GM12892 (cell line): ENCODE measurements at places on chromosomes 6 and 20.

GRCh38 chr6:4522453-4522852 is 253.8 kb upstream of the CDYL start:
- no peak for DNase-seq

DNA sequence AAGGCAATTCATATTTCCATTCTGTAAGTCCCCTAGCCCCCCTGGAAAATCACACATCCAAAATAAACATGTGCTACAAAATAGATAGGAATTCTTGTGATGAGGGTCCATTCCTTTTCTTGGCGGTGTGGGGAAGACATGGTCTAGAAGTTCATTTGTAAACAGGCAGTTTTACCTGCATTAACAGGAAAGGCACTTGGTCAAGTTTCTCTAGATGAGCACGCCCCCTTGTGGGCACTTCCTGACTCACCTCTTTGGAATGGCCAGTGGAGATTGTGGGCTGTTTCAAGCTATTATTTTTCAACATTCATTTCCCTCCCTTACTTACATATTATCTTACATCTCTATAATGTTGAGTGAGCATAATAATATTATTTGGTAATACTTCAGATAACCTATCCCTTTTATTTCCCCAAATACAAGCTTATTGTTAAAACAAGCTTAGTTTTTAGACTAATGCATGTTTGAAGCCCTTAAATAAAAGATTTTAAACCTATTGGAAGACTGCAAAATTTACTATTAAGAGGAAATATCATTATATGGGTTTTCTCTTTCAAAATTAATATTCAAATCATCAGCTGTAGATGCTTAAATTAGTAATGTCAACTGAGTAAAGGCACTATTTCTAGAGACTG is 92.1 kb downstream of the TASP1 start:
- DNase-seq, result peak; percentile 2

GRCh38 chr6:93394471-93394870 is 24.9 kb downstream of the EPHA7 start:
- DNase-seq, result no peak

DNA sequence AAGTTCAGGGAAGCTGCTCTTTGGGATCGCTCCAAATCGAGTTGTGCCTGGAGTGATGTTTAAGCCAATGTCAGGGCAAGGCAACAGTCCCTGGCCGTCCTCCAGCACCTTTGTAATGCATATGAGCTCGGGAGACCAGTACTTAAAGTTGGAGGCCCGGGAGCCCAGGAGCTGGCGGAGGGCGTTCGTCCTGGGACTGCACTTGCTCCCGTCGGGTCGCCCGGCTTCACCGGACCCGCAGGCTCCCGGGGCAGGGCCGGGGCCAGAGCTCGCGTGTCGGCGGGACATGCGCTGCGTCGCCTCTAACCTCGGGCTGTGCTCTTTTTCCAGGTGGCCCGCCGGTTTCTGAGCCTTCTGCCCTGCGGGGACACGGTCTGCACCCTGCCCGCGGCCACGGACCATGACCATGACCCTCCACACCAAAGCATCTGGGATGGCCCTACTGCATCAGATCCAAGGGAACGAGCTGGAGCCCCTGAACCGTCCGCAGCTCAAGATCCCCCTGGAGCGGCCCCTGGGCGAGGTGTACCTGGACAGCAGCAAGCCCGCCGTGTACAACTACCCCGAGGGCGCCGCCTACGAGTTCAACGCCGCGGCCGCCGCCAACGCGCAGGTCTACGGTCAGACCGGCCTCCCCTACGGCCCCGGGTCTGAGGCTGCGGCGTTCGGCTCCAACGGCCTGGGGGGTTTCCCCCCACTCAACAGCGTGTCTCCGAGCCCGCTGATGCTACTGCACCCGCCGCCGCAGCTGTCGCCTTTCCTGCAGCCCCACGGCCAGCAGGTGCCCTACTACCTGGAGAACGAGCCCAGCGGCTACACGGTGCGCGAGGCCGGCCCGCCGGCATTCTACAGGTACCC is at the start of gene ESR1:
Gene ESR1 (plus strand): TSS at position 170 of the 858 bp plus-strand sequence. CDS start 231 bp downstream, at position 401.
- no peak for DNase-seq

GRCh38 chr6:118697554-118697953 is 46.2 kb upstream of the CEP85L start:
- DNase-seq, result no peak

- DNase-seq, result no peak
Observed at GRCh38 chr6:34455831-34456230, 10.0 kb upstream of the PACSIN1 start.

- no peak for DNase-seq
Observed at GRCh38 chr20:62825333-62825985, 8.6 kb downstream of the COL9A3 start.

- DNase-seq, result no peak
Observed at GRCh38 chr6:151254451-151255081, 14.8 kb downstream of the AKAP12 start.

DNA sequence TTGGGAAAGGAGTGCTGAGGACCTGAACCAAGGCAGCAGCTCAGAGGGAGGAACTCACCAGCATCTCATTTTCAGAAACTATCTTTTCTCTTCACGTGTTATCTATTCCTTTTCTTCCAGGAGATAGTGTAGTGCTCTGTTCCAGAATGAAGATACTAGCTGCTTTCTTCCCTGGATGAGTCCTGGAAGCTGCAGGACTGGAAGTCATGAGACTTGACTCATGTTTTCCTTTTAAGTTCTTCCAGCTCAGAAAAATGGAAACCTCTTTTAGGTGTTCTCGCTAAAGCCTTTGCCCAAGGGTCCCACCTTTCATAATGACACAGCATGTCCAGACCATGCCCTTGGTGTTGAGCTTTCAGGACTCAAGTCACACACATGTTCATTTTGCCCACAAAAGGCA is 106.7 kb downstream of the UNC5CL start:
- DNase-seq, result no peak

GRCh38 chr20:48824830-48825565 is 2.8 kb downstream of the PREX1 start:
- DNase-seq, result no peak

GRCh38 chr20:10832141-10832540 is 158.3 kb upstream of the JAG1 start:
- no peak for DNase-seq

DNA sequence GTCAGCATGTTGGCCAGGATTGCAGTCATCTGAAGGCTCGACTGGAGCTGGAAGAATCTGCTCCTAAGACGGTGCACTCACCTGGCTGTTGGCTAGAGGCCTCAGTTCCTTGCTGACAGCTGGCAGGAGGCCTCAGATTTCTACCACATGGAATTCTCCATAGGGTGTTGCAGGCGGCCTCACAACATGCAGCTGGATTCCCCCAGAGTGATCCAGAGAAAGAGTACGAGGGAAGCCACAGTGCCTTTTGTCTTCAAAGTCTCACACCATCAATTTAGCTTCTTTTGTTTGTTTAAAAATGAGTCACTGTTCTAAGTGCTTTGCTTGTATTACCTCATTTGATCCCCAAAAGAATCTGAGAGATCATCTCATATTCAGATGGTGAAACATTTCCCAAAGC is 65.5 kb upstream of the FYN start:
- DNase-seq, result no peak

- DNase-seq, result no peak
Observed at GRCh38 chr20:14116037-14116436, 120.7 kb downstream of the MACROD2 start.

DNA sequence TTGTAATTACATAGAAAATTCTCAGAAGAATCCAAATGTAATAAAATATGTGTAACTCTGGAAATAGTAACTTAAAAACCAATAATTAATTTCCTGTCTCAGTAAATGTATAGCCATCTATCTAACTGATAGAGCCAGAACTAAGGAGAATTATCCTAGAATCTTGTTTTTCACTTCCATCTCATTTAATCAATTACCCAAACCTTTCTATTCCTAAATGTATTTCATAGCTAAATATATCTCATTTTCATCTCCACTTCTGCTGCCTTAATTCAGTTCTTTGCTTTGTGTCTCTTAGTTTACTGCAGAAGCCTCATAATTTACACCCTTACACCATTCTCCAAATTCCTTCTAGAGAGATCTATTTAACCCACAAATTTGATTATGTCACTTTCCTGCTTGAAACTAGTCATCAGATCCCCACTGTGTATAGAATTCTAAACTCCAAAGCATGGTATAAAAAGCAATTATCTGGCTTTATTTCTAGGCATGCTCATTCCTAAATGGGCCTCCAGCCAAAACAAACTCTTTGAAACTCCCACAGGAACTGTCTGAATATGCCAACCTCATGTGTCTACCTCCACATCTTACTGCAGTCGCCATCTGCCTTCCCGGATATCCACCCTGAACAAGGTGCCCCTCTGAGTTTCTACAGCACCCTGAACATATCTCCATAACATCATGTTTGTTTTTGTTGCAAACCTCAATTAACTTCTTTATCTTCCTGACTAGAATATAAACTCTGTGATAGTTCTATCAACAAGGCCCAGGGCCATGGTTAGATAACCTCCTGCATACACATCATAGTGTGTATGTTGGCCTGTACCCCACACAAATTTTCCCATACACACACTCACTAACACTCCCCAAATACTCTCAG is 70.5 kb upstream of the ADTRP start:
- no peak for DNase-seq

GRCh38 chr6:31462964-31463870 is 34.7 kb upstream of the MICB start:
- peak; percentile 78 for DNase-seq

DNA sequence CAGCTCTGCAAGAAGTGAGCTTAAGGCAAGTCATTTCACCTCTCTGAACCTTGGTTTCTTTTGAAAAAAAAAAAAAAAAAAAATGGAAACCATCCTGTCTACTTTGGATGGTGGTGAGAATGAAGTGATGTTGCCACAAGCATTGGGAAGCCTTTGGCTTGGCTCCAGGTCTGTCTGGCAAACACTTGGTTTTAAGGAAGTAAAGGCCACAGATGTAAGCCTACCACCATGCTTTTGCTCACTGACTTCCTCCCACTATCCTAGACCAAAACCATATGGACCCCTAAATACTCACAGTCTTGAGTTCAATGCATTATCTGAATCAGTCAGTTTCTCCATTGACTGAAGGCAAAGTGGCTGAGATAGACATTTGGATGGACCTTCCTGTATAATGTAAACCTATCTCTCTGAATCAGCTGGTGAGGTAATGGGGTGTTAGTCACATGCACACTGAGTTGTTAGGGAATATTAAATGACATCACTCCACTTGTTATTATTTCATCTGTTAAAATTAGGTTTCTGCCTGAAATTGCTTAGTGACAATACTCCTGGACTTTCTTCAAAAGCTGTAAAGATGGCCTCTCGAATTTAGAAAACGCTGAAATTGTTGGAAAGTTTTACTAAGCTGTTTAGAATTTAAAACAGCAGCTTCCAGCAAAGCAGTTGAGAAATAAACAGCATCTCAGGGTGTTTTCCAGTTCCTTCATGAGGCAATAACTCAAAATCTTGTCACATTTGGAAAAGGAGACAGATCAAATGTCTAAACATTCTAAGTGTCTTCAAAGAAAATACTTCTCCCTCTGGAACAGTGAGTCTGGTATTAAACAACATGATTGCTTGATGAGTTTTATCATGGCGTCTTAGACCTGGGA is 833.5 kb downstream of the DHX35 start:
- DNase-seq, result no peak

DNA sequence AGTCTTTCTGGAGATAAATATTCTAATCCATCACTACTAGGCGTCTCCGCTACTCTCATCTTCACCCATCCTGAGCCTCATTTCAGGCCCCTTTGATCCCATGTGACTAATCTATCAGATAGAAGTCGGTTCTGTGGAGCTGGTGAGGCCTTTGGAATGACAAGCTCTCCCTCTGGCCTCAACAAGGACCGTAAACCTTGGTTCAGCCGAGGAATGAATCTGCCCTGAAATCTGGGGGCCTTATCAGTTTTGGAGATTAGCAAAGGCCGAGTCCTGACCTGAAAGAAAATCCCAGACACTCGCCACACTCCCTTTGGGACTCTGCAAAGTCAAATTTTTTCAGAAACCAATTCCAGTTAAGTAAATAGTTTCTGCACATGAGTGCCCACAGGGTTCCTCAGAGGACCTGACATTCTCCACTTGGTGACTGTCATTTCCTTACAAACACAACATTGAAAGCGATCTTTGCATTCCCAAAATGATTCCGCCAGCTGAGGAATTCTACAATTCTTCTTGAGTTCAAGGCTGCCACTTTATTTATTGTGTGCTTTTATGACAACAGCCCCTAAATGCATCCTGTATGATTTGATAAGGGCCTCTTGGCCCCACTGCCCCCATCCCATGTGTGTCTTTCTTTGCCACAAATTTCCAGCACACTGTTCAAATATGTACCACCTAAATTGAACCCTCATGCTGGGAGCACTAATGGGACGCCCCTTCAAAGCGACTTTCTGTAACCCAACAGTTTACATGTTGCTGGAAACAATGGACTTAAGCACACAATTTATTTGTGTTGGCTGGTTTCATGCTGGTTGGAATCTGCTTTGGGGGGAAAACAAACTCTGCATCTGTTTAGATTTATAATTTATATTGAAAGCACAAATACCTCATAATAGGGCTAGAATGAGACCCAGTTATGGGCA is 10.0 kb upstream of the RIPOR3 start:
- DNase-seq, result no peak

DNA sequence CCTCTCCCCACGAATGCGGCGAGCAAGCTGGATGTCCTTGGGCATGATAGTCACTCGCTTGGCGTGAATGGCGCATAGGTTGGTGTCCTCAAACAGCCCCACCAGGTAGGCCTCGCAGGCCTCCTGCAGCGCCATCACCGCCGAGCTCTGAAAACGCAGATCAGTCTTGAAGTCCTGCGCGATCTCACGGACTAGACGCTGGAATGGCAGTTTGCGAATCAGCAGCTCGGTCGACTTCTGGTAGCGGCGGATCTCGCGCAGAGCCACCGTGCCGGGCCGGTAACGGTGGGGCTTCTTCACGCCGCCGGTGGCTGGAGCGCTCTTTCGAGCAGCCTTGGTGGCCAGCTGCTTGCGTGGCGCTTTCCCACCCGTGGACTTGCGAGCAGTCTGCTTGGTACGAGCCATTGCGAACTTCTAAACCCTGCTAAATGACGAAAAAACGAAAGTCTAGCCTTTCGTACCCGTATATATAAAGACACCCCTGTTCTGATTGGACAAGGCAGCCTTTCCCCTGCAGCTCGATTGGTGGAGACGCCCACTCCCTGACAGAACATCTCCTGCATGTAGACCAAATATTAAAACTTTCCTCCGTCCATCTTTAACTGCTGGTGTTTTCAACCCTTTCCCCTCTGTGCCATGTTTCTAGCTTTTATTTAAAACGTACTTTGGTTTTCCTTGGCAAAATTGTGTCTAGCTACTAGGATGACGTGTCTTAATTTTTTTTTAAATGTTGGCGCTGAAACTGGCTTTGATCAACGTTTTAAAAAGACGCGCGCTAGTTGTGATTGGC is 109.8 kb downstream of the HFE start:
- peak; percentile 61 for DNase-seq

GRCh38 chr6:147297663-147298316 is 93.6 kb downstream of the STXBP5 start:
- no peak for DNase-seq

- no peak for DNase-seq
Observed at GRCh38 chr6:11682561-11682975, 96.0 kb downstream of the ADTRP start.

- no peak for DNase-seq
Observed at GRCh38 chr6:16837217-16837972, 76.1 kb upstream of the ATXN1 start.

DNA sequence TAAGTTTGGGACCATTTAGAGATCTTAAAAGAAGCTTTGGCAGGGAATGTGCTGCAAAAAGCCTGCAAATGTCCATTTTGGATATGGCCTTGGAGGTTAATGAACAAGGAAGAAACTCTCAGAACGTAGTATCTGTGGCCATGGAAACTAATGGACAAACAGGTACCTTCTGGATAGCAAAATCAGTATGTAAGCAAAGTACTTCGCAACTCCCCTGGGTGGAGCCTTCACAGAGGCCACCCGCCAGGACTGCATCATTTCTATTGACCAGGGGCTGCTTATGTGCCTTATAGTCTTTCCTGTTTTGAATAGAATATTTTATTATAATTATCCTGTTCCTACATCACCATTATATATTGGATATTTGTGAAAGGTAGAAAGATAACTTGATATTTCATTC is 510.8 kb upstream of the SYNCRIP start:
- no peak for DNase-seq
